ENCODE measurements at places on chromosomes 1 and 21.

DNA sequence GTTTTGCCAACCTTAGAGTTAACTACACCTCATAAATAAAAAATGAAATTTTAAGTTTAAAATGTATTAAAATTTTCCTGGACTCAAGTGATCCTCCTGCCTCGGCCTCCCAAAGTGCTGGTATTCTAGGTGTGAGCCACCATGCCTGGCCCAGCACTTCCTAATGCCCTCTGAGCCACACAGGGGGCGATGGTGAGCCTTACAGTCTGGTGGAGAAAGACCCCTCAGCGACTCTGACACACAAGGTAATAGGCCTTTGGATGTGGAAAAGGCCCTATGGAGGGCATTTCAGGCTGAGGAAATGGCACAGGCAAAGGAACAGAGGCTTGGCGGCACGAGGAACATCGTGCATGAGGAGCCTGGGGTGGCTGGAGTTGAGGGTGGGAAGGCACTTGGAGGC, 6.7 kb downstream of the CITED4 start:
- no peak for DNase-seq

DNA sequence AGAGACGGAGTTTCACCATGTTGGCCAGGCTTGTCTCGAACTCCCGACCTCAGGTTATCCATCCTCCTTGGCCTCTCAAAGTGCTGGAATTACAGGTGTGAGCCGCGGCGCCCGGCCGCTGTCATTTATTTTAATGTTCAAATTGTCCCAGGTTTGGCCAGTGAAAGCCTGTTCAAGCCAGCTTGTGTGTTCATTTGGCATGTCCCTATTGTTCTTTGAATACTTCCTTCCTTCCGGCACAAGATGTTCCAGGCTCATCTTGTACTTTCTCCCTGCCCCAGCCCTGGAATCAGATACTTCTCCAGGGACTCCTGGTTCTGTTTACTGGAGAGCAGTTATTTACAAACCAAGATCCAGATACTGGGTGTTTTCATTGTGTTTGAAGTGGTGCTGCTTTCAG, 37.0 kb downstream of the ZBTB8B start:
- peak; percentile 10 for DNase-seq

GRCh38 chr1:107535091-107535490, 394.3 kb downstream of the NTNG1 start:
- no peak for DNase-seq

DNA sequence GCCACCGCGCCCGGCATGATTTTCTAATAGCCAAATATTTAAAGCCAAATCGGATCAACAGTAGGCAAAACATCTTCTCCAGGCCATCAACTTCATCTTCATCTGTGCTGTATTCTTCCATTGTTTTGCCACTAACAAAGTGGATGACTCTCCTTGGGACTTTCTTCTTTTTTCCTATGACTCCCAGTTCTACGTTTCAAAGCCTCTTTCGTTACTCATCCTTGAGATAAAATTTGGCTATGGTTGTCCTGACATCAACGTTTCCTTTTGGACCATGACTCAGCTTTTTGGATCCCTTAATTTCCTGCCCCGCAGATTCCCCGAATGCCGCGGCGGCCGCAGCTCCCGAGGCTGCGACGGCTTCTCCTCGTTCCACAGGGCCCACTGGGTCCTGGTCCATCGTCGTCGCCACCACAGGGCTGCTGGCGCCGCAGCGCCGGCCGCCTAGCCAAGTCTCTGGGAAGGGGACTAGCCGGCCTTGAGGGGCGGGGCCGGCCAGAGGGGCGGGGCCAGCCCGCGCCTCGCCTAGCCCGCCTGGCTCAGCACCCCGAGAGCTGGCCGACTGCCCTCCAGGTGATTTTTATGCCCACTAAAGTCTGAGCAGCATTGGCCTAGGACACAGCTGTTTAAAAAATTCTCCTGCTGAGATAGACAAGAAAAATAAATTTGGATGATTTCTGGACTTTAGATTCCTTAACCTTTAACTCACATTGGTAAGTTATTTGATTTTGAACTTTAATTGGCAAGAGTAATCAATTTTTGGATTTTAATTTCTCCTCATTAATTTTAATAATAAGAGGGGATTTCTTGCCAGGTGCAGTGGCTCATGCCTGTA, 93.9 kb downstream of the ADCY10 start:
- DNase-seq: peak; percentile 53

DNA sequence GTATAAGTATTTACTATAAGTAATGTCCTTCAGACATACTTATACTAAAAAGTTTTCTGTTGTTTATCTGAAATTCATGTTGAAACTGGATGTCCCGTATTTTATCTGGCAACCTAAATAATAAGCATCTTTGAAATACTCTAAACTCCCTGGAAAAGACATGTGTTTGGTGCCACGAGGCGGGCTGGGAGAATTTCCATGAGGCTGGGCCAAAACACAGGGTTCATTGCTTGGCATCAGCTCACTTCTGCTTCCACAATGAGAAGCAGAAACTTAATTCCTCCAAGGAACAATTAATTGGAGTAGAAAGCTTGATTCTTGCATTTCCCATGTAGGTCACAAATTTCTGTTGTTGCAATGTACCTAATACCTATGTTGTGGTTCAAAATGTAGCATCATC, 110.2 kb downstream of the PSMG1 start:
- peak; percentile 55 for DNase-seq

GRCh38 chr1:220757441-220757840, 9.3 kb downstream of the MTARC2 start:
- DNase-seq: no peak

GRCh38 chr21:44569861-44570517, 3.5 kb upstream of the KRTAP10-4 start:
- no peak for DNase-seq

- no peak for DNase-seq
These were observed 373.4 kb downstream of the SEC16B start for GRCh38 chr1:177596485-177596884.

- DNase-seq: peak; percentile 56
These were observed 46.5 kb downstream of the NCF2 start for GRCh38 chr1:183543619-183544204.

DNA sequence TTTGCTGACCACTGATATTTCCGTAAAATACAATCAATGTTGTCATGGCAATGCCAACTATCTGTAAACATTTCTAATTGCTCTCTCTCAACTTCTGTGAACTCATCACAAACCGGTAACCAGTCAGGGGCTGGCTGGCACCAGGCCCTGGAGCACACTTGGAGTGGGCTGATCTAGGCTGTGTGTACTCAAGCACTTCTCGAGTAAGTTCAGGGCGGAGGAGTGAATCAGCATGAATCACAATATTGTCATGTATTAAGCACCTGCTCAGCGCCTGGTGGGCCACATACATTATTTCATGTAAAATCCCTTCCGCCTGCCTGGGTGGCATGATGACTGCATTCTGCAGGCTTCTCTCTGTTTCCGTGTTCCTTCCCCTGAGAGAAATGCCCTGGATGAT, 212.4 kb downstream of the FOXD2 start:
- no peak for DNase-seq

GRCh38 chr1:2495026-2495425, 18.9 kb downstream of the PLCH2 start:
- no peak for DNase-seq

- no peak for DNase-seq
These were observed 80.6 kb downstream of the TGFBR3 start for GRCh38 chr1:91805311-91805801.

GRCh38 chr1:225838793-225839192, 28.9 kb downstream of the EPHX1 start:
- DNase-seq: no peak

DNA sequence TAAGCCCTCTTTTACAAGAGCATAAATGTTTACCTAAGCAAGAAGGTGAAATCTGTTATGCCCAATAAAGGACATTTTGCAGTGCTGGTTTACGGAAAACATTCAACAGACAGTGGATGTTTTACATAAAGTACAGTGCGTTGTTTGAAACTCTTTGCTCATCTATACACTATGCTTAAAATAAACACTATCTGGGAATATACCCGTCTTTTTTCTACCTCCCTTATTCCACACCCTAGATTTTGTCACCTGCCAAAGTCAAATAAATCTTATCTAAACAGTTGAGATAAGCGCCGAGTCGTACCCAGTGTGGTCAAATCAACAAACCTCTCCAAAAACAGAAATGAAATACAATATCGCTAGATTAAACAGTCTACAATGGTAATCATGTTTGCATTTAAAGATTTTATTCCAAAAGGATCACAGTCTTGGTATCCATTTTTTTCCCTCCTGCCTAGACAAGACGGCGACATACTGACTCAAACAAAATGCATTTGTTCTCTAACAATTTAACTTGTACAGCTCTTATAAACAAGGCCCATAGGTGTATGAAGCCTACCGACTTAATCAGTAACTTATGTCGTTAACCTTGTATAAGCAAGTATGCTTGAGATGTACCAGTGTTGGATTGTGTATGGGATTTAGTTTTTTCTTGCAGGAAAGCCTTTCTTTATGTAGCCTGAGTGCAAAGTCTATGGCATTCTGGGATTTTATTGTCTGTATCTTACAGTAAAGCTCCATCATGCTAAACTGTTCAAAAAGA, 189.1 kb downstream of the FMN2 start:
- DNase-seq: no peak

GRCh38 chr21:45227735-45228134, 60.0 kb downstream of the POFUT2 start:
- no peak for DNase-seq

- no peak for DNase-seq
These were observed 1052.8 kb downstream of the BRINP3 start for GRCh38 chr1:189424746-189425331.

DNA sequence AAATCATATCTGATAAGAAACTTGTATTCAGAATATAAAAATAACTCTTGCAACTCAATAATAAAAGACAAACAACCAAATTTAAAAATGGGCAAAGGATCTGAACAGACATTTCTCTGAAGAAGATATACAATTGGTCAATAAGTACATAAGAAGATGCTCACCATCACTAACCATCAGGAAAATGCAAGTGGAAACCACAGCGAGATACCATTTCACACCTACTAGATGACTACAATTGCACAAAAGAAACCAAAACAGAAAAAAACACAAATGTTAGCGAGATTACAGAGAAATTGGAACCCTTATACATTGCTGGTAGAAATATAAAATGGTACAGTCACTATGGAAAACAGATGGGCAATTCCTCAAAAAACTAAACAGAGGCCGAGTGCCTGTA, 11.5 kb upstream of the ZNF683 start:
- DNase-seq: no peak

- DNase-seq: no peak
These were observed 130.4 kb downstream of the HS2ST1 start for GRCh38 chr1:87044840-87045239.

GRCh38 chr21:38325731-38326420, 69.1 kb downstream of the KCNJ15 start:
- DNase-seq: no peak

DNA sequence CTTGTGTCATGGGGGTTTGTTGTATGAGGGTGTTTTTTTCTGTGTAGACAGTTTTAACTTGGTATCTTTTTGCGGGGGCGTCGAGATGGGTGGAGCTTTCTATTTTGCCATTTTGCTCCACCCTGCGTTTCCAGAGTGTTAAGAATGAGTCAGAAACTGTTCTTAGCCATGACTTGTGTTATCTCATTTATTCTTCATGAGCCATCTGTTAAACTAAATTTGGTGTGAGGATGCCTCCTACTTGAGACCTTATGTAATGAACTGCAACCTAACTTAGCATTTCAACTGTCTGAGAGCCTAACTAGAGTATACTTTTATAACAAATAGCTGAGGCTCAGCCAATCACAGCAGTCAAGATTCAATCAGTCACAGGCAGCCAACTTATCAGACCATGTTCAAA, 1873.5 kb downstream of the NCAM2 start:
- DNase-seq: no peak

GRCh38 chr1:206049293-206049692, 3.7 kb upstream of the RHEX start:
- DNase-seq: no peak

GRCh38 chr1:247713753-247714152, 2.7 kb downstream of the OR6F1 start:
- no peak for DNase-seq

GRCh38 chr1:70587872-70588366, 176.9 kb downstream of the CTH start:
- no peak for DNase-seq

- DNase-seq: no peak
These were observed 128.5 kb upstream of the CACNA1E start for GRCh38 chr1:181354865-181355264.

DNA sequence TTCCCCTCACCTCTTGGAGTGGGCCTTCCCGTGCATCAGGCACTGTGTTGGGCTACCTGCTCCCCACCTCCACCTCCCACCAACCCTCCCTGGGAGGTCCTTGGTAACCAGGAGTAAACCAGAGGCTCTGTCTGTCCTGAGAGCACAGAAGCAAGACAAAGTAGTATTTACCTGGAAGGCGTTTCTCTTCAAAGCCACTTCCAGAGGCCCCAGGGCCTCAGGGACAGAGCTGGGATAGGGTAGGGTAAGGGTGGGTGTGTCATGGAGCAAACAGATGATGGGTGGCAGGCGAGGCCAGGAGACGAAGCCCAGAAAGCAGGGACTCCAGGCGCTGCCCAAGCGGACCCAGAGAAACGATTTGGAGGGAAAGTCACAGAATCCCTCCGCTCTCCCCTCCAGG, 77.2 kb upstream of the TARDBP start:
- DNase-seq: no peak

- DNase-seq: peak; percentile 84
These were observed at the start of gene CSF1 for GRCh38 chr1:109910123-109910962. Gene CSF1 (plus strand): TSS chr1:109910849. CDS start chr1:109911024, 175 bp downstream.

- DNase-seq: no peak
These were observed 59.6 kb downstream of the ST3GAL3 start for GRCh38 chr1:43766818-43767525.
